ENCODE measurements at places on chromosomes 6 and 20.

GRCh38 chr6:84508334-84508733 is 256.1 kb downstream of the TBX18 start:
- DNase-seq, result no peak

- no peak for DNase-seq
These were observed 66.8 kb downstream of the SCAND1 start for GRCh38 chr20:35887393-35888064.

- no peak for DNase-seq
These were observed 8.1 kb downstream of the SMAP1 start for GRCh38 chr6:70675822-70676221.

DNA sequence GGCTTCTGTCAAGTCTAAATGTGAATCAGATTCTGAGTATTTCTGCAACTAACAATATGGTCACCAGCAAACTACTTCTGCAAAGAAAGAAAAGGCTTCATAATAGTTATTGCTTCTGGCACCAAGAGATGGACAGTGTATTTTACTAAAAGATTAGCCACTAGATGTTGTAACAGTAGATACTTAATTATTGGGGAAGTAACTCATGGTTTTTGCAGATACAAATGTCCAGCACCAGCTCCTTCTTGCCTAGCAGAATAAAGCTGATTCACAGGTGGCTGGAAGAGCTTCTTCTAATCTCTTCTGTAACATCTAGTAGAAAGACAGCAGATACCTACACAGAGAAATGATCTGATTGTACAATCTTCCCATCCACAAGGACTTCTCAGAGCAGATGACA is 21.2 kb downstream of the ATXN1 start:
- no peak for DNase-seq

DNA sequence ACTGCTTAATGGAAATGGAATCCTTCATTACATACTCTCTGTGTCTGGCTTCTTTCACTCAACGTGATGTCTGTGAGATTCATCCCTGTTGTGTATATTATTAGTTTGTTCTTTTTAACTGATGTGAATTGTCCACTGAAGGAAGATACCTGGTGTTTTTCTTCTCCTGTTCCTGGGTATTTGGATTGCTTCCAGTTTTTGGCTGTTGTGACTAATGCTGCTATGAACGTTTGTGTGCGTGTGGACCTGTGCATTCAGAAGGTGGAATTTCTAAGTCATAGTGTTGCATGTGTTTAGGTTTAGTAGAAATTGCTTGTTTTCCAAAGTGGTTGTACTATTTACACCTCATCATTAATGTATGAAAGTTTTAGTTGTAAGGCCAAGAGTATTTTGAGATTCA is 3.8 kb downstream of the TULP4 start:
- DNase-seq, result no peak

DNA sequence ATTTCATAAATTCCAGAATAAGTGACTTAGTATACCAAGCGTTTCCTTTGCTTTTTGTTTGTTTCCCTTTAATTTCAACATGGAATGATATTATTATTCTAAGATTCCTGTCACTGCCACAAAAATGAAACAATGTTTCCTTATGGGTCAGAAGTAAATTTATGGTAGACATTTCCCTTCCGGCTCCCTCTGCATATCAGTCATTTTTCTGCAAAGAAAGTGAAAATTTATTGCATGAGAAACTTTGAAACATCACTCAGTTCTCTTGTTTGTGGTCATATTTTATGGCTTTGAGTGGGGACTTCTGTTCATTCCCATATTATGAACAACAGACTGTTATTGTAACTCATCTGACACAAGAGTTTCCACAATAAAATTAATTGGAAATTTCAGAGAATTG is 97.8 kb downstream of the NKAIN2 start:
- DNase-seq, result no peak

DNA sequence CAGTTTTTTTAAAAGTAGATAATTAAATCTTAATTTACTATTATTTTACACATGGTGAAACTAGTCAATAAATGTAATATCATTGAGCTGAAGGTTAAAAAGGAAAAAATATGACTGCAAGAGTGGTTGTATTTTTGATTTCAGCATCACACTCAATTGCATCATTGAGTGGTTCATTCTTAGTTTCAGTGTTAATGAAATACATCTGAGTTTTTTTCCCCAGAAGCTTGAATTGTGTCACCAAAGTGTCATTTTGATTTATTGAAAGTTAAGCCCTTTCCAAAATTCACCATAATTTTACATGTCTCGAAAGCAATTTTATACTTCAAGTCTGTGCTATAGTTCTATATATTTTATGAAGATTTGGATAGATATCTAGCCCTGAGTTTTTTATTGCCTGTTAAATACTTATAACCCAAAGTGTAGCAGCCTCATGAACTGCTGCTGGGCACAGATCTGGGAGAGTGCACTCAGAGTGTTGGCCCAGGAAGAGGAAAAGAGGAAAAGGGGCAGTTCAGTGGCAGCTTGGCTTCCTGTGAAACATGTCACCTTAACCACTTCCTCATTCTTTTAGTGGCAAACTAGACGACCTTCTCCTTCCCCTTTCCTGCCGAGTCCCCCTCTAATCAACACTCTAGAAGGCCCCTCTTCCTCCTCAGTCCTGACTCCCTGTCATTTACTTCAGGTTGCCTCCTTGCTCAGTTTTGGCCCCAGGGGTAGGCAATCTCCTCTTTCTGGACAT is 140.7 kb downstream of the ESR1 start:
- DNase-seq, result no peak

GRCh38 chr6:2917801-2918445 is 14.8 kb upstream of the SERPINB9 start:
- DNase-seq, result no peak
